ENCODE measurements at places on chromosomes 2 and 18.
A peak's percentile ranks its signal among the peaks of the same experiment; 100 is the strongest.

- no peak for DNase-seq
Observed at GRCh38 chr18:28637897-28638296, 461.0 kb upstream of the CDH2 start.

- peak; percentile 22 for DNase-seq
Observed at GRCh38 chr18:28189400-28190239, 12.7 kb upstream of the CDH2 start.

- DNase-seq = no peak
Observed at GRCh38 chr2:226489775-226490541, 309.7 kb downstream of the IRS1 start.

DNA sequence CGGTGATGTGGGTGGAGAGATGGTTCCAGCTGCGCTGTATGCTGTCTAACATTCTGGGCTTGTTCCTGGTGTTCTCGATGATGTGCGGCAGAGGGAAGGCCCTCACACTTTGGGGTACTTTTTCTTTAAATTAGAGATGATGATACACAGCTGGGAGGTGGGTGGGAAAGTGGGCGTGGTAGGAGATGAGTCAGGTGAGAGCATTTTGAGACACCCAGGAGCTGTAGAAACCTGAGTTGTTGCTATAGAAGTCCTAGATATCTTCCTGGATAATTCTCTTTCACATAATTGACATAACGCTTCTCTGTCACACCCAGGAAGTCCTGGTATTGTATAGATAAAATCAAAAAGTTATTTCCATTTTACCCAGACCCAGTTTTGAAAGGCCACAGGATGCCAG, 103.8 kb upstream of the ALKAL2 start:
- DNase-seq = no peak

GRCh38 chr2:167863377-167863776, 384.0 kb downstream of the STK39 start:
- DNase-seq = no peak

- DNase-seq = no peak
Observed at GRCh38 chr2:161095314-161095713, 64.9 kb upstream of the TANK start.

All from NCI-H526 treated with DMSO at 0.1 percent for 48 hours (cell line).